ENCODE measurements at places on chromosomes 11 and 22. TPM values are rescaled to one million over a fixed set of nuclear protein-coding genes. Genes with fewer than 3 reads are reported as not detected.

PLA2G3 gene
- under 0.01 TPM for total RNA-seq

PRR33 gene
- total RNA-seq = not detected

TYR gene
- not detected for total RNA-seq

OR8G5 gene
- not detected for total RNA-seq

- DNase-seq = no peak
These were observed 8.1 kb downstream of the UPK3A start for GRCh38 chr22:45292731-45293442.

PC gene
- 9.7 TPM for total RNA-seq
